ENCODE measurements at places on chromosomes 2 and 18. TPM values are rescaled to one million over a fixed set of nuclear protein-coding genes. Genes with fewer than 3 reads are reported as not detected.

DSEL gene
- 0.40 TPM for total RNA-seq

PHOSPHO2 gene
- 3.0 TPM for total RNA-seq

ASB3 gene
- total RNA-seq = 11.9 TPM

INPP5D gene
- 0.70 TPM for total RNA-seq

CCL20 gene
- total RNA-seq = 4.2 TPM

LRRFIP1 gene
- 85.2 TPM for total RNA-seq

CKAP2L gene
- 15.9 TPM for total RNA-seq

MORN2 gene
- total RNA-seq = 41.0 TPM

LYPD1 gene
- total RNA-seq = 15.2 TPM

KATNAL2 gene
- total RNA-seq = 1.4 TPM

SH2D6 gene
- total RNA-seq = 1.5 TPM

PAIP2B gene
- 0.26 TPM for total RNA-seq

CDH7 gene
- total RNA-seq = not detected

PLEKHB2 gene
- 80.6 TPM for total RNA-seq

HSPD1 gene
- 614 TPM for total RNA-seq

ZNF385B gene
- not detected for total RNA-seq

RBKS gene
- total RNA-seq = 9.2 TPM

C2orf15 gene
- total RNA-seq = 1.0 TPM

SNTG2 gene
- not detected for total RNA-seq

NXPH2 gene
- total RNA-seq = not detected

C1QL2 gene
- total RNA-seq = 0.53 TPM

CSRNP3 gene
- total RNA-seq = not detected

SIX2 gene
- total RNA-seq = 0.97 TPM

CLEC4F gene
- total RNA-seq = not detected

MATN3 gene
- total RNA-seq = 10.6 TPM

RIOK3 gene
- total RNA-seq = 33.5 TPM

CAPN13 gene
- 0.07 TPM for total RNA-seq

RAB17 gene
- 0.23 TPM for total RNA-seq

SERPINB12 gene
- not detected for total RNA-seq

SOX11 gene
- total RNA-seq = not detected

HOXD13 gene
- 0.27 TPM for total RNA-seq

MARS2 gene
- 10.8 TPM for total RNA-seq

TXNDC9 gene
- 36.6 TPM for total RNA-seq

EDAR gene
- not detected for total RNA-seq

IFT172 gene
- 7.2 TPM for total RNA-seq

CD207 gene
- not detected for total RNA-seq

THADA gene
- total RNA-seq = 22.5 TPM

IL36A gene
- not detected for total RNA-seq

UGT1A5 gene
- not detected for total RNA-seq

B3GNT7 gene
- total RNA-seq = 2.6 TPM

ACMSD gene
- total RNA-seq = not detected

KCNG2 gene
- not detected for total RNA-seq

CCDC148 gene
- 0.42 TPM for total RNA-seq

CRYGC gene
- total RNA-seq = not detected
